NCI-H774 (cell line): ENCODE measurements at places on chromosomes 3 and 15.

- no peak for DNase-seq
Observed at GRCh38 chr3:50100386-50100785, 11.7 kb downstream of the RBM5 start.

- DNase-seq = no peak
Observed at GRCh38 chr3:119140466-119140865, 5.5 kb upstream of the TEX55 start.

DNA sequence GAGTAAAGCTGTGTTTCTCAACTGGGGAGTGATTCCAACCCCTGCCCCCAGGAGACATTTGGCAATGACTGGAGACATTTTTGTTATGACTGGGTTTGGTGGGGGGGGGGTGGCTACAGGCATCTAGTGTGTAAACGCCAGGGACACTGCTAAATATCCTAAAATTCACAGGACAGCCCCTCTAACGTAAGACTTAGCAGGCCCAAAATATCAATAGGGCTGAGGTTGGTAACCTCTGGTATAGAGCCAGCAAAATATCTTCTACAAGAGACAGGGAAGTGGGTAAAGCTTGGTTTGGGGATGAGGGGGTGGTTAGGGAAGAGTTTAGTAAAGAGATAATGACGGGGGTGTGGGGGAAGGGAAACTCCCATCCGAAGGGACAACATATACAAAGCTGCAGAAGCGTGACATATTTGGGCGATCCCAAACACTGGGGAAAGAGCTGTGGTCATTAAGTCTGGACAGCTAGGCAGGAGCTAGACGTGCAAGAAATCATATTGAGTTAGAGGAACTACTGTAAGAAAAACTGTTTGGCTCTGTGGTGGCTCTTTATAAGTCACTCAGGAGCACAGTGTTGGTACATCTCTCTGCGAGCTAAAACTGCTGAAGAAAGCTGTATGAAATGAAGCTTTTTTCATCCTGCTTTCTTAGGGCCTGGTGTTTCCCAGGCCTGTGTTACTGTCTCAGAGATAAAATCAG lies 697 bp upstream of the TRIM69 start:
- no peak for DNase-seq

DNA sequence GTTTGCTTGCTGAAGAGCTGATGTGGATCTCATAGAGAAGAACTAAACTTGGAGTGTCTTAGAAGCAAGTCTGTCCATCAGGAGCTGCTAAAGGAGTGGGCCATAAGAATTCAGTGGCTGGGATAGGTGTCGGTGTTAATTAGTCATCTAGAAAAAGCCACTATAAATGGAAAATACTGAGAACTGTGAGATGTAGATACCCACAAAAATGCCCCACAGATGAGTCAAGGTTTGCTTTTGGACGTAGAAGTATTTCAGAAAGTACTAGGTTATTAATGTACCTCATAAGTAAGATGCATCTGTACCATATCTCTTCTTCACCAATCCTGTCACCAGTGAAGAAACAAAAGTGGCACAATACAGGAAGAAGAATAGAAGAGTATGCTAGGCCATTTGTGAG lies 530.9 kb upstream of the TGFBR2 start:
- no peak for DNase-seq

DNA sequence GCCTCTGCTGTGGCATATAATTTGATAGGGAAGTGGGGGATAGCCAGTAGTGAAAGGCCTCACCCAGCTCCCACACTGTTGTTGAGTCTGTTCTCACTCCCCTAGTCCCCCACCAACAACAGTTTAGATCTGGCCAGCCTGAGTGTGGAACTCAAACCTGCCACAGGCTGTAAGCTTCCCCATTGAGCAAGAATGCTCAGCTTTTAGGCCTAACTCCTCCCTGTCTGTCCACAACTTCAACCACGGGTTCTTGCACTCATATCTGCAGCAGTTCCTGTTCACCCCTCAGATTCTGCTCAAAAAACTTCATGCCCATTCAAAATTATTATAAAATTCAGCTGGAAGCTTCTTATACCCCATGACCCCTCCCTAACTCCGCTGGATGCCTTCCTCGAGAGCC lies 975.1 kb downstream of the NSUN3 start:
- no peak for DNase-seq

GRCh38 chr3:124372775-124373174 lies 357.5 kb upstream of the UMPS start:
- DNase-seq = no peak

DNA sequence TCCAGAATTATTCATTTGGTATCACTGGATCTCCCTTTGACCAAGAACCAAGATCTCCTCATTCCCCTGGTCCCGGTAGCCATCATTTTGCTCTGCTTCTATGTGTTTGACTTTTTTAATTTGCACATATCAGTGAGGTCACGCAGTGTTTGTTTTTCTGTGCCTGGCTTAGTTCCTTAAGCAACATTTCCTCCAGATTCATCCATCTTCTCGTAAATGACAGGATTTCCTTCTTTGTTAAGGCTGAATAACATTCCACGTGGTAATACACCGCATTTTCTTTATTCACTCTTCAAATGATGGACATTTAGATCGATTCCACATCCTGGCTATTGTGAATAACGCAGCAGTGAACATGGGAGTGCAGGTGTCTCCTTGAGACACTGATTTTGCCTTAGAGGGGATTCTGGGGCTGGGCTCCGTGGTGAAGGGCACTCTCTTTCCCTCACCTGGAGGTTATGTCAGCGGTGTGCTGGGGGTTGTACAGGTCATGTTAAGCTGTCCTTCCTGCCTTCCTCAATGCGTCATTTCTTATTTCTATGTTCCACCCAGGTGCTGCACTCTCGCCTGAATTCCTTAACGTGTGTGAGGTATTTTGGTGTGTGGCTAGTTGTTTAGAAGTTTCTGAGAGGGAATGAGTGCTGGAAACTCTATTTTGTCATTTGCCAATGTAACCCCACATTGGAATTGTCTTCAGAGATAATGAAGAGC lies 212.2 kb downstream of the LPP start:
- no peak for DNase-seq

GRCh38 chr3:107850681-107851080 lies 240.2 kb downstream of the CD47 start:
- DNase-seq = no peak

GRCh38 chr3:10975695-10976234 lies 16.8 kb upstream of the SLC6A1 start:
- DNase-seq = no peak

DNA sequence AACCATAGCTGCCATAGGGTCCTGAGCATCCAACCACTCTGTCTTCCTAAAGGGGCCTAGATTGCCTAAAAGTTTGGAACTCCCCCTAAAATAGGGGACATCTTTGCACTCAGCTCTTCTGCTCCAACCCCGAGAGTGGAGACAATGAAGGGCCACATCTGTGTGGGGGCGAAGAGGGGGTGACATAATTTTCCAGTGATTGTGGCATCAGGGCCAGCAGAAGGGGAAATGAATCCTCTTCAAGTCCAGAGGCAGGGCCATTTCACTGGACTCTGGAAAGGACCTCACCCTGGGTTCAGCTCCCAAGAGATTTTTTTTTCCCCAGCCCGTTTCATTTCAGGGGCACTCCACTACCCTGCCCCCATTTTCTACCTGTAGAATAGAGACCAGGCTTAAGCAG lies 4.6 kb upstream of the ANKRD63 start:
- DNase-seq = no peak

DNA sequence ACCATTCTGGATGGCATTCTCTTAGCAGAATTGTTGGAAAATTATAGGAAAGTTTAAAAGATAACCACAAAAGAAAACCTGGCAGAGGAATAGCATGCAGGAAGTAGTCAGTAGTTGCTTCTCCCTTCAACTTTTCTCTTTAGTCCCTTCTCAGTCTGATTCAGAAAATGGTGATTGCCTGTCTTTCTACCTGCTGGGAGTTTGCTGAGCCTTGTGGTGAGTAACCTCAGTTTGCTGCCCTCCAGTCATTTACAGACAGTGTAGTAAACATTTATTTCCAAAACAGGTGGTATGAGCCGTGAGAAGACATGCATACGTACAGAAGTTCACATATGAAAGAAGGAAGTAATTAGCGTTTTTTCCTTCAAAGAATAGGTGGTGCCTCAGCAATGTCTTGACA lies 224.7 kb upstream of the POU1F1 start:
- no peak for DNase-seq

GRCh38 chr3:39075910-39076309 lies 24.1 kb downstream of the WDR48 start:
- no peak for DNase-seq

- no peak for DNase-seq
Observed at GRCh38 chr3:125148836-125149235, 63.7 kb downstream of the SLC12A8 start.

GRCh38 chr3:150871192-150871591 lies 34.0 kb downstream of the MINDY4B start:
- no peak for DNase-seq

GRCh38 chr3:71521940-71522876 lies 61.3 kb downstream of the FOXP1 start:
- no peak for DNase-seq

DNA sequence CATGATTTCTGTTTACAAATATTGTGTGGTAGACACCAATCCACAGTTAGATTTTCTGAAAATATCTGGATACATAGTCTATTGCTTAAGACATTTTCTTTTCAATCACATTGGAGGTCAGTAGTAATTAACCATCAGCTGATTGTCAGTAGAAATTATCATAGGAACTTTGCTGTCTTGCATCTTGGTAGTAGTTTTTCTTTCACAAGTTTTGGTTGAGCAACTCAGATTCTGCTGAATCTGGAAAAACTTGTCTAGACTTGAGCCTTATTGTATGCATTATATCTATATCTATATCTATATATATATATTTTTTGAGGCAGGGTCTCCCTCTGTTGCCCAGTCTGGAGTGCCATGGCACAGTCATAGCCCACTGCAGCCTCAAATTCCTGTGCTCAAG lies 4.0 kb downstream of the RAB11A start:
- no peak for DNase-seq

DNA sequence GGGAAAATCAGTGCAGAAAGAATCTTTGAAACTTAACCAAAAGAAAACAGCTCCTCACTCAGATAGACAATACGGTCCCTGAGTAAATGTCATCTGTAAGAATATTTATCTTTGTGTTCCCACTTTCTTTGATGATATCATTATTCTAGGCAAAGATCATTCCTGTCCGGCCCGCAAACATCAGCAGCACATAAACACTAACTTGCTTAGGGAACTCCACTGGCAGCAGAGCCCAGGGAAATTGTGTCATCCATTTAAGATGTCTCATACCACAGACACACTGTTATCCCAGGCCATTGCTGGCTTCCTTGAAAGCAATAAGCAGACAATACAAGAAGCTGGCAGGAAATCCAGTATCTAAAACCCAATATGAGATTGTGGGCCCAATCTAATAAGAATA lies 20.1 kb upstream of the CD96 start:
- no peak for DNase-seq

DNA sequence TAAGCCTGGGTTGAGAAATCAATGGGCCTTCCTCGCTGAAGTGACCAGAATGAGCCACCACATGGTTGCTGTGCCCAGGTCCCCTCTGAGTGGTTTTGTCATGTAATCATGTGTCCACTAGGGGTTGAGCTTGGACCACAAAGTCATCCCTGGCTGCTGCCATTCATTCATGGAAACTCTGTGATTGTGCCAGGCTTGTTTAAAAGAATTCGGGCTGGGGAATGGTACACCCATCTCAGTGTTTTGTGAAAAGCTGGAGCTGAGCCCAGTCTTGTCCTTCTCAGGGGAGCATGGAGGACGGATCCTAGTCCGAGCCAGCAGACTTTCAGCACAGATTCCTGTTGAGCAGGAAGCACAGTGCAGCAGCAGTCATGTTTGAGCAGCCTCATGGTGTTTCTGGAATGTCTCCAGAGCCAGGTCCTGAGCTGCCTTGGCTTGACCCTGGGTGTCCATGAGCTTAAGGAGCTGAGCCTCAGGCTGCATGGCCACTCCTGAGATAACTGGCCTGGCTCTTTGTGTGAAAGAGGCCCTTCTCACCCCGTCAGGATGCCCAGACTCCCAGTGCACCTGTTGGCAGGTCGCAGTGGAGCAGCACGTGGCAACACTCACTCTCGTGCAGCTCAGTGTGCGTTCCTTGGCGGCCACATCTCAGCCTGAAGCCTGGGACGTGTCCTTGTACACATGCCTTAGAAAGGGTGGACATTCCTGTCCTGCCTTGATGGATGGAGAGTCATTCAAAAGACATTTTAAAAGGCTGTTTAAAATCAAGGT lies 260.3 kb upstream of the TPM1 start:
- DNase-seq = peak; percentile 9

DNA sequence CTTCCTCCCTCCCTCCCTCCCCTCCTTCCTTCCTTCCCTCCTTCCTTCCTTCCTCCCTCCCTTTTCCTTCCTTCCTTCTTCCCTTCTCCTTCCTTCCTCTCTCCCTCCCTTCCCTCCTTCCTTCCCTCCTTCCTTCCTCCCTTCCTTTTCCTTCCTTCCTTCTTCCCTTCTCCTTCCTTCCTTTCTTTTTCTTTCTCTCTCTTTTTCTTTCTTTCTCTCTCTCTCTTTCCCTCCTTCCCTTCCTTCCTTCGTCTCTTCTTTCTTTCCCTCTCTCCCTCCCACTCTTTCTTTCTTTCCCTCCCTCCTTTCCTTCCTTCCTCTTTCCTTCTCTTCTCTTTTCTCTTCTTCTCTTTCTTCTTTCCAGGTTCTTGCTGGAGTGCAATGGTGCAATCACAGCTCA lies 1.9 kb upstream of the ZNF662 start:
- no peak for DNase-seq
